ENCODE measurements at places on chromosomes 13 and 19.

DNA sequence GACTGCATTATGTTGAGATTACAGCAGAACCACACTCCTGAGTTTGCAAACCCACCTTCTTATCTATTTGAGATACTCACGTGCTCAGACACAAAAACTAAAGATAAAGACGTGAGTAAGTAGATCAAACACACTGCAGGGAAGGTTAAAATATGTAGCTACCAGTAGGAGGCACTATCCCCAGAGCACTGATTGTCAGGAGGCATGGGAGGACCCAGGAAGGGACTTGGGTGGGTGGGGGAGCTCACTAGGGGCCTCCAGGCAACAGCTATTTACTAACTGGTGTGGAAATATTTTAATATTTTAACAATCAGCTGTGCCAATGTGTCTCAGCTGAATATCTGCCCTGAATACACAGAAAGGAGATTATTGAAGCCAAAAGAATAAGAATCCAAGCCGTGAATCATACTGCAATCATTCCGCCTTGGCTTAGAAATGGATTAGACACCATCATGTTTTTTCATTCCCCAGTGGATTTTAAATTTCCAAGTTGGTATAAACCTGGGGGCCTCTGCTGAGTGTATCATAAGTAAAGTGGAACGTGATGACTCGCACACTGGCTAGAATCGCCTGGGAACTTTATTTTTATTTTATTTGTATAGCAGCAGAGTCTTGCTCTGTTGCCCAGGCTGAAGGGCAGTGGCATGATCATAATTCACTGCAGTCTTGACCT is 73.2 kb upstream of the CACNA1A start:
- peak; percentile 35 for DNase-seq

- DNase-seq, result no peak
These were observed 1569.4 kb upstream of the PRR20A start for GRCh38 chr13:55571237-55571867.

GRCh38 chr13:20118268-20119140 is 42.3 kb downstream of the GJA3 start:
- peak; percentile 47 for DNase-seq

GRCh38 chr13:22336460-22336859 is 665.6 kb downstream of the FGF9 start:
- DNase-seq, result no peak

- no peak for DNase-seq
These were observed 25.7 kb downstream of the CNMD start for GRCh38 chr13:52713894-52714293.
